ENCODE measurements at places on chromosomes 5 and 9.

DNA sequence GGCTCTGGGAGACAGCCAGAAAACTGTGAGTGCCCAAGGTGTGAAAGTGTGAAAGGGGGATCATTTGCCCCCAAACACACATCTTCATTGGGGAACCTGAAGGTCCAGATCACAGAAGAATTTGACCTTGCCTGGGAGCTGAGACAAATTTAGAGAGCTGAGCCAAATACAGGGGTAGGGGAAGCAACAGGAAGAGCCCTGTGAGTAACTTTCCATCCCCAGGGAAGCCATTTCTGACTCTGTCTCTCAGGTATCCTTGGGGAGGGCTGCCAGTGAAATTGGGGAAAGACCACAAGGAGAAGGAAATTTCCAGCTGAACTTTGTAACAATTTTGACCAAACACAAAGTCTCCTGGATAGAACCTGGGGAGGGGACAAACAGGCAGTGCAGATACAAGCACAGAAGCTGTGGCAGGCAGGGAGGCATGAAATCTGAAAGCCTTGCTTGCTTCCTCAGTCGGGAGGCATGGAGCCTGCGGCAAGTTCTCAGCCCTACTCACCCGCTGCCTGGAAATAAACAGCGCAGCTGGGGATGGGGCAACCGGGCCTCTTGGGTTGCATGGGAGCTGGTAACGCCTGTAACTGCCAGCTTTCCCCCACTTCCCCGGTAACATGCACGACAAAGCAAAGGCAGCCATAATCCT lies 31.5 kb upstream of the ZCCHC9 start:
- no peak for DNase-seq

- no peak for DNase-seq
Observed at GRCh38 chr5:109907731-109908130, 218.0 kb downstream of the MAN2A1 start.

DNA sequence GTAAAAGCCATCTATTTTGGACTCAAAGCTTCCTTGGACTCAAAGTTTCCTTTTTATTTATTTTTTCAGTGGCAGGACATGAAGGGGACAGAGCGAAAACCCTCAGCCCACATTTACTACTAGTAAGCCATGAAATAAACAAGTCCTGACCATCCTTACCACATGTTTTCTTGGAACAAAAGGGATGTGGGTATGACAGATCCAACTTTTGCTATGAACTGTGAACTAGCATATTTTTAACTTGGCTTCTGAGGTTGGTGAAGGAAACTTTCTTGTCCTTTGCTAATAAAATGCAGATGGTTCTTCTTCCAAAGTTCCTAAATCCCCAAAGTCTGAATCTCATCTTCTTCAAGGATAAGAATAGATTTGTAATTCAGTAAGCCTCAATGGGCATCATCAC lies 122.7 kb upstream of the TNC start:
- no peak for DNase-seq

GRCh38 chr5:1246711-1247431 lies 21.7 kb downstream of the SLC6A18 start:
- no peak for DNase-seq

- DNase-seq = no peak
Observed at GRCh38 chr5:99814321-99815063, 720.7 kb upstream of the FAM174A start.

DNA sequence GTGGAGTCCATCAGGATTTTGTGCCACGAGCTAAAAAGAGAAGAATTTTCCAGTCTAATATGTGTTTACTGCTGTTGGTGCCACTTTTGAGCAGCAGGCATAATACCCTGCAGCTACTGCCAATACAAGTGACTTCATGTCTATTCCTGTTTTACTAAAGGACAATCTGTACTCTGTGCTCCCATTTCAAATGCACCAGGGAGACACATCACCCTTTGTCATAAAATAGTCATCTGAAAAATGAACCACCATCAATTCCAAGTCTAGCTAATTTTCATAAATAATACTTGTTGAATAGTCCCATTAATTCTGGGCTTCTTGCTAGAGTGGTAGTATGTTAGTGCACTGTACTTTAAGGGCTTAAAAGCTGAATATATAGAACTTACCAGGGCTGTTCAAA lies 8.9 kb upstream of the PKD2L2 start:
- no peak for DNase-seq

GRCh38 chr5:172315587-172316493 lies 32.3 kb upstream of the UBTD2 start:
- DNase-seq = no peak

DNA sequence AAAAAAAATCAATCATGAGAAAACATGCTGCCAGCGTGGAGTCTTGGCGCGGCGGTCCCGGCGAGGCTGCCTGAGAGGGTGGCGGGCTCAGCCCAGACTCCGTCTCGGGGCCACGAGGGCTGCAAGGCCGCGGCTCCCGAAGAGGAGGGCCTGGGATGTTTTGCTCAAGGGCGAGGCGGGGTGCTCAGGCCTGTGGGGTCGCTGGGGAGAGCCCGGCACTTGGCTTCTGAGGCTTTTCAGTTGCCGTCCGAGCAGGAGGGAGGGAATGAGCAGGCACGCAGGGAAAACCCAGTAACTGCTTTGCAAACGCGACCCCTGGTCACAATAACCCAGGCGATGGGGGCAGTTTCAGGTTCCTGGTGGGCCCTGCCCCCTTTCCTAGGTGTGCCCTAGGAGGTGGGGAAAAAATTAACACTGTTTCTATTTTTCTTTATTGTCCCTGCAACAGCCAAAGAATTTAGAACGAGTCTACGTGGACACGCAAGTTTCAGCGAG lies 3.2 kb upstream of the IRX2 start:
- no peak for DNase-seq

- DNase-seq = no peak
Observed at GRCh38 chr9:16598316-16598715, 272.2 kb downstream of the BNC2 start.

Measured in Panc1 (cell line).